T follicular helper cell (primary cell): ENCODE measurements at places on chromosomes 5 and 9.

DNA sequence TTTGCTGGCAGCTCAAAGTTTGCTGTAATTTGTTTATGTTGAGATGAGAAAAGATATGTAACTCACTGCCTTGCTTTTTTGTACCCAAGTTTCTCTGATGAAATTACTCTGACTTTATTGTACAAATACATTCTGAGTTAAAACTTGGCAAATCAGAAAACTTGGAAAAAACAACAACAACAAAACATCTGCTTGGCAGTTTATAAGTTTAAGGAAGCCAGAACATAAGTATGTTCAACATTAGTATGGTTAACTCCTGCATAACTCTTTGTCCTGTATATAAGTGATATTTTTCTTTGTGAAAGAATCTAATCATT, 233.1 kb downstream of the MAST4 start:
- no peak for DNase-seq

DNA sequence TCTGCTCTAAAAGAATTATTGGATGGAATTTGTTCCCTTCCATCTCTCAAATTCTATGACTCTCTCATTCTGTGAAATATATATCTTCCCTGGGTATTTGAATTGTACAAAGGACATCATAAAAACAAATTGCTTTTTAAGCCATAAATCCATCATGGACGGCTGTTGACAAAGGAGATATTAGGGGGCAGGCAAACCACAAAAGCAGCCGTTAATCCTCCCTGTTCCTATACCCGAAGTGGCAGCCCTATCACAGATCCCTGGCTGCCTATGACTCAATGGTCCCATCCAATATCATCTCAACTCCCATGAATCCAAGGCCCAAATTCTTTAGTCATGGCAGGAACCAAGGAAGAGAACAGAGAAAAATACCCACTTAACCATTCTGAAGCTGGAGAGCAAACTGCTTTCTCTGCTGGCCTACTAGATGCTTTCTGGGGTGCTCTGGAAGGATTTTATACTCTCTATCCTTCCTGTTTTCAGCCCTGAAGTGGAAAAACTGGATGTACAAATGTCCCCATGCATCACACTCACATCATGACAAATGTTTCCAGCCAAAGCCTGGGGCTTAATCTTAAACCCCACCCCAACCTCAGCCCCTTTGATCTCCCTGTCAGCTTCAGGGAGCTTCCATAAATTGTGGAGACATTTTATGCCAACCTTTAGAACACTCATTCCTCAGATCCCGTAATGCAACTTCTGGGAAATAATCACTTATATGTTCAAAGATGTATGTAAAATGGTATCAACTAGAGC, 59.5 kb downstream of the FAM114A2 start:
- no peak for DNase-seq

- no peak for DNase-seq
These were observed 263.5 kb downstream of the TMEM38B start for GRCh38 chr9:105957830-105958229.

DNA sequence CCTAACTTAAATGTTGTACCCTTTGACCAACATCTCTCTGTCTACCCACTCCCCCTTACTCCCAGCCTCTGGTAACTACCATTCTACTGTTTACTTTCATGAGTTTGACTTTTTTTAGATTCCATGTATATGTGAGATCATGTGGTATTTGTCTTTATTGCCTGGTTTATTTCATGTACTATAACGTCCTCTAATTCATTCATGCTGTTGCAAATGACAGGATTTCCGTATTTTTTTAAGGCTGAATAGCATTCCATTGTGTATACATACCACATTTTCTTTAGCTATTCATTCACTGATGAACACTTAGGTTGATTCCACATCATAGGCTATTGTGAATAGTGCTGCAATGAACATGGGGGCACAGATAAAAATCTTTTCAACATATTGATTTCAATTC, 11.8 kb upstream of the NDUFB6 start:
- no peak for DNase-seq

- no peak for DNase-seq
These were observed 87.9 kb downstream of the SEMA4D start for GRCh38 chr9:89410022-89410421.

GRCh38 chr9:137691646-137692351, 73.0 kb downstream of the EHMT1 start:
- DNase-seq, result no peak

DNA sequence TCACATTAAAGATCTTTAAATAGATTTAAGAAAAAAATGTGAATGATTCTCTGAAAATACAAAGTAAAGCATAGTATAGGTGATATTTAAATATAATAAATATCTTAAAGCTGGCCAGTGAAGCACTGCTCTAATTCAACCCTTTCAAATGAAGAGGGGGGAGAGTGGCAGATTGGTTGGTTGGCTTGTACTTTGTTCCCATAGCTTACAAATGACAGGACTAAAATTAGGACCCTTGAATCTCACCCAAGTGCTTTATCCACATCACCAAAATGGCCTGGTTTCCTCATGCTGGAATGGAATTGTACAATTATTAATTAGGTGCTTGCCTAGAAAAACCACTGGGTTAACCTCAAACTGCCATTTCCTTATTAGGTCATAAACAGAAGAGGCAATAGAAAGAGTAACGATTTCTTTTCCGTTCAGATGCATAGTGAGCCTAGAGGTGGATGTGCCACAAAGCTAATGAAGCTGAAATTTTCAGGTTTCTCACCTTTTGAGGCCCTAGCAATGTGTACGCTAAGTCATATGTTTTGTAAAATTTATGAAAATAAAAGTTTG, 354.5 kb upstream of the CDH6 start:
- DNase-seq, result no peak

- DNase-seq, result no peak
These were observed 233.8 kb downstream of the GABRG2 start for GRCh38 chr5:162301356-162301755.

DNA sequence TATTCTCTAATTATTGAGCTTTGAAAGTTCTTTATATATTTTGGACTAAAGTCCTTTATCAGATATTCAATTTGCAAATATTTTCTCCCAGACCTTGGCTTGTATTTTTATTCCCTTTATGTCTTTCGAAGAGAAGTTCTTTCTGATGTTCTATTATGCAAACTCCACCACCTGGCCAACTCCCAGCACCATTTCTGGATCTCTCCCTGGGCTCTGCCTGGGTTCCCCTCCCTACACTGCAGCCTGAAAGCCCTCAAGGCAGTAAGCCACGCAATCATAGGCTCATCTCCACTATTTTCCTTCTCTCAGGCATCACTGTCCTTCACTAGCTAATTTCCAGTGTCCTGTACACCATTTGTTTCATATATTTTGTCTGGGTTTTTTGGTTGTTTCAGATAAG, 76.1 kb downstream of the GRAMD2B start:
- no peak for DNase-seq

- DNase-seq, result no peak
These were observed 70.0 kb downstream of the SECISBP2 start for GRCh38 chr9:89388084-89388867.

DNA sequence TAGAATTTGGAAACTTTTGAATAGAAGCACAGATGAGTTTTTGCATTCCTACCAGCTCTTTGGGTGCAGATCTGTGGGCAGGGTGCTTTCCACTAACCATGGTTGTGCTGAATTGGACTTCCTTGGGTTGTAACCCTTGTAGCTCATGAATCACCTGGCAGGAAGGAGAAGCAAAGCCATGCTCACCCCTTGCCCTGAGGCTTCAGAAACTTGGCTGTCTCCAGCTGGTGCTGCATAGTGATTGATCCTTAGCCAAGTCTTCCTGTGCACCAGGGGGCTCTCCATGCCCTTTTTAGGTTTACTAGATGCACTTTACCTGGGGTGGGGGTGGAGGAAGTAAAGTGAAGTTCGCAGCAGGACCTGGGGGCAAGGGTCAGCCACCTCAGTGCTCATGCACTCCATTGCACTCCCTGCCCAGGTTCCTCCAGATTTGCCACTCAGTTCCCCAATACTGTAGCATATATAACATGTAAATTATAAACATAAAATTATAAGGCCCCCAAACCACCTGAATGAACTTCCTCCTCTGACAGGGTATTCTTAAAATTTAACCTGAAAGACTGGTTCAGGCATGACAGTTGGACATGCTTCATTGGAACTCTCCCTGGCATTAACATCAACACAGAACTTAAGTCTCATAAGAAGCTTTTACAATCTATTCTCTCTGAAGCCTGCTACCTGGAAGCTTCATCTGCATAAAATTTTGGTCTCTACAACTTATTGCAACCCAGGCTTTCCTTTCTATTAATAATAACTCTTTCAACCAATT, 25.8 kb upstream of the IFNA14 start:
- DNase-seq, result no peak

DNA sequence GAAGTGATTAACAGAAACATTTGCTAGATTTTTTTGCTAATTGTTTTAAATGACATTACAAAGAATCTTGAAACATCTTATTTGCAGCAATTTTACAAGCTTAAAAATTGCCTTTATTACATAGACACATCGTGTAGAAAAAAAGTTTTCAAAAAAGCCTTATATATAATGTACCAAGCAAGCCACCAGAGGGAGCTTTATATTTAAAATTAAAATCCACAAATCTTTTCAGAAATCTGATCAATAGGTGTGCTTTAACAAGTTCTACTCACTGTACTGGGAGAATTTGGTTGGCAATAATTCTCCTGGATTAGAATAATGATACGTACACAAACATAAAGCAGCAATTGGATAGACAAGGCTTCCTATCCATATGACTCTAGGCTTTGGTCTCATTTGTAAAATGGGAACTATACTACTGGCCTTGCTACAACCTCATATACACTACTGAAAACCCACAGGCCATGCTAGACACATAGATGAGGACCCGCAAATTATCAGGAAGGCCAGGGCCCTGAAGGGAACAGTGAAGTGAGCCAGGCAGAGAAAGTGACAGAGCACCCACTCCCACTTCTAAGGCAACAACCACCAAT, 4.8 kb downstream of the PSMB7 start:
- DNase-seq, result no peak

DNA sequence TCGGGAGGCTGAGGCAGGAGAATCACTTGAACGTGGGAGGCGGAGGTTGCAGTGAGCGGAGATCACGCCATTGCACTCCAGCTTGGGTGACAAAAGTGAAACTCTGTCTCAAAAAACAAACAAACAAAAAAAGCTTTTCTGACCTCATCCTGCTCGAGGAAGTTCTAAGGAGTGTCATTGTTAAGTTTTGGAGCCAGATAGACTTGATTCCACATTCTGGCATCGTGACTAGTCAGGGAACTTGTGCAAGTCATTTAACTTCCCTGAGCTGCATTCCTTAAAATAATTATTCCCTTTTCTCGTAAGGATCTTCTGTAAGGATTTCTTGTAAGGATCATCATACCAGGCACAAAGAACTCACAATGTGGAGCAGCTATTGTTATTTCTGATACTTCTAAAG, 26.2 kb downstream of the SNX24 start:
- DNase-seq, result no peak

DNA sequence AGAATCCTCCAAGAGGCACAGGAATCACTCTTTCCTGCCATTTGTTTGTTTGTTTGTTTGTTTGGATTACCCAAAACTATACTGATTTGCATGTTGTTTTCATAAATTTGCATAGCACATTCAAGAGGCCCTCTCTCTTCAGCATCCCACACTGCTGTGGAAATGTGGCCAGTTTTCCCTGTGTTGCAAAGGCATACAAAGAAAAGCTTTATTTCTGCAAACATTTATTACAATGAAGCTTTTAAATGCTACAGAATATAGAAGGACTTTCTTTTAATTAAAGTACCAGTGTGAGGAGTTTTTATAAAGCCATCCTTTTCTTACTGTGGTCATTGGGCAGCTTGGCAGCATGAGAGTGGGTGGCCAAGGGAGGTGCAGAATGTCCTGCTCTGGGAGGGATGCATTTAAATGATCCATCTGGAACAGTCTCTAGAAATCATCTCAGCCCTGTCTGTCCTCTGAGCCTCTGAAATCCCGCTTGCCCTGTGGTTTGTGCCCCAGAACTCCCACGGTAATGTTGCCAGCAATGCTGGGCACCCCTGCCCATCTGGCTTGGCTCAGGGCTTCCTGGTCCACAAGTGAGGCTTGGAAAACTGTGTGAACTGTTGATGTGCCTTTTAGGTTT, 356.8 kb upstream of the KIF2A start:
- DNase-seq, result no peak

DNA sequence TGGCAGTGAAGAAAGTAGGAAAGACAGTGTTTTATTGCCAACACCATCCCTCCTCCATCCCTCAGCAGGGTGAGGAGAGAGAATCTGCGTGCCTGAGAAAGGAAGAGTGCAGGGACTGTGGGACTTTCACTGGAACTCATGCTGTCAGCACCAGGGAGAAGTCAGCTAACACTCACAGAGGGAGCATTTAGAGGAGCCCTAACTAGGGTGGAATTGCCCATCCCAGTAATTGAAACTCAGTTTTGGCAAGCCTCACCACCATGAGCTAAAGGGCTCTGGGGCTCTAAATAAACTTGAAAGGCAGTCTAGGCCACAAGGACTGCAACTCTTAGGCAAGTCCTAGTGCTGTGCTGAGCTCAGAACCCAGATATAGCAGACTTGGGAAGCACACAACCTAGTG, 622.3 kb downstream of the SEMA5A start:
- DNase-seq, result no peak

- DNase-seq, result no peak
These were observed 1.3 kb downstream of the TMEM268 start for GRCh38 chr9:114612272-114612923.

- DNase-seq, result no peak
These were observed 293.8 kb downstream of the CCDC171 start for GRCh38 chr9:15846611-15847010.
